ENCODE measurements at places on chromosomes 11 and 22.
A peak's percentile ranks its signal among the peaks of the same experiment; 100 is the strongest.

DNA sequence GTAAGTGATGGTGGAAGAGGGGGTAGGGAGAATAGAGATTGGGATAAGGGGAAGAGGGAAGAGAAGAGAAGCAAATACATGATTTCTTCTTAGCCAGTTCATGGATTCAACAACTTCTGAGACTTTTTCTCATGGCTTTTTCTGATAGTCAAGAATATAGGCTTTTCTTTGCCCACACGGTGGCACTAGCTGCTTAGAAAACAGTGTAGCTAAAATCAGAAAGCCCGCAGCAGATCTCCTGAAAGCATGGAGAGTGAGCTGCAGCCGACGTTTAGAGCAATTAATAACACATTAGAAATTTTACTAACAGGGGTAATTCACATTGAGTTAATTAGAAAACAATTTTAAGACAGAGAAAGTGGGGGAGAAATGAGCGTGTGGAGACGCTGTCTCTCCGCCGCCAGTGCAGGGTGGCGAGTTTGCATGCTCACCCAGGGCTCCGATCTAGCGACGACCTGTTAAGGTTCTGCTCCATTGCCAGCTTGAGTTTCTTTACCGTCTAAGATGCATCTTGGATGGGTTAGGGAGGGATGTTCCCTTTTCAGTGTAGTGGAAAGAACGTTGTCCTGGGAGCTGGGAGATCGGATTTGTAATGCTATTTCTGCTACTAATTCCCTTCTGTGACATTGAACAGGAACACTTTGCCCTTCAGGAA lies 3.3 kb upstream of the RAG1 start:
- DNase-seq, result peak; percentile 81

- DNase-seq, result no peak
Observed at GRCh38 chr22:39534092-39534506, 1.6 kb upstream of the RPS19BP1 start.

- DNase-seq, result no peak
Observed at GRCh38 chr22:26974034-26974433, 316.6 kb downstream of the MIAT start.

- no peak for DNase-seq
Observed at GRCh38 chr11:117921456-117921855, 7.7 kb downstream of the TMPRSS13 start.

DNA sequence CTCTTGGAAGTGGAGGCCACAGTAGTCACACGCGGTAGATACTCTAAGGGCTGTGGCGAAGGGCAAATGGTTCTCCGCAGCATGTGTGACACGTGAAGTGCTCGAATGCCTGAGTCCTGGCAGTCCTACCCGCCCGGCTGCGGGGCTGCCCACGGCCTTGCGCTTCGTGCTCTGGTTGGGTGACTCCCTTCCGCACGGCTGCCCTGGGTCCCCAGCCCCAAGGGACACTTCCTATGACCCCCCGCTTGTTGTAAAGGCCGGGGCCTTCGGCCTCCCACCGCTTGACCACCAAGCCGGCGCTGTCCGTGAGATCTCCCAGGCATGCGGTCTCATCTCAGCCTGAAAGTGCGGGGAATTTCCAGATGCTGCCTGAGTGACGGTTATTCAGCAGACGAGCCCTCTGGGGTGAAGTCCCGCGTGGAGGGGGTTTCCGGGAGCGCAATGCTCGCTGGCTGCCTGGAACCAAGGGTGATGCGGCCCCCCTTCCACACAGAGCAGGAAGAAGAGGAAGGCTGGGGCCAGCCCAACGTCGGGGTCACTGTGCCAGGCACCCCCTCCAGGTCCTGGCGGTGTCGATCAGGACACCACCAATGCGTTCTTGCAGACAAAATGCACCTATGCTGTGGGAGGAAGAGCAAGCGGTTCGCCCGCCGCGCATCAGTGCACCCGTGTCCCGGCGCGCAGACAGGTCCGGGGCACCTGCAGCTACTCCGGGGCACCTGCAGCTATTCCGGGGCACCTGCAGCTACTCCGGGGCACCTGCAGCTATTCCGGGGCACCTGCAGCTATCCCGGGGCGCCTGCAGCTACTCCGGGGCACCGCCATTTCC lies 171.2 kb downstream of the OPCML start:
- no peak for DNase-seq

- DNase-seq, result no peak
Observed at GRCh38 chr11:111510311-111510710, 1.9 kb downstream of the BTG4 start.

Measured in Jurkat, Clone E6-1 (cell line).